ENCODE measurements at places on chromosomes 11 and 22. TPM values are rescaled to one million over a fixed set of nuclear protein-coding genes. Genes with fewer than 3 reads are reported as not detected.

Gene MS4A5
- not detected for total RNA-seq

Gene ART5
- 0.18 TPM for total RNA-seq

Gene SLC15A3
- not detected for total RNA-seq

Gene OLFML1
- not detected for total RNA-seq

Gene CLCF1
- 34.8 TPM for total RNA-seq

Gene CALCA
- total RNA-seq = not detected

Gene MS4A4A
- not detected for total RNA-seq

Gene KCNQ1OT1
- total RNA-seq = 0.04 TPM

Gene NRGN
- total RNA-seq = 11.0 TPM

Gene SLC5A12
- total RNA-seq = not detected

Gene MICAL2
- total RNA-seq = 156 TPM

Gene C22orf42
- total RNA-seq = not detected

Gene KCNK4
- not detected for total RNA-seq

Gene SMTNL1
- not detected for total RNA-seq

Gene SORL1
- total RNA-seq = 1.4 TPM

Gene DGAT2
- 1.5 TPM for total RNA-seq

Gene SPDYC
- not detected for total RNA-seq

Gene MS4A6E
- not detected for total RNA-seq

Gene PVALB
- not detected for total RNA-seq

Gene APOA4
- total RNA-seq = not detected

Gene NOX4
- total RNA-seq = not detected

Gene KRTAP5-2
- not detected for total RNA-seq

Gene CNIH2
- 2.1 TPM for total RNA-seq

Gene MS4A8
- not detected for total RNA-seq

Gene CYTH4
- total RNA-seq = 0.59 TPM

Gene KCNJ11
- total RNA-seq = 7.0 TPM

Gene HBG2
- total RNA-seq = not detected

Gene TBX1
- total RNA-seq = 3.8 TPM

Gene EIF3D
- 150 TPM for total RNA-seq

Gene MUC2
- total RNA-seq = 0.04 TPM

Gene NLRP6
- total RNA-seq = not detected

Gene ARHGAP8
- total RNA-seq = 1.9 TPM

Gene SSTR3
- not detected for total RNA-seq

Gene THRSP
- not detected for total RNA-seq

Data from A549 treated with AZD2906 at 1 μM for 4 hours (cell line).